Liver (tissue), 10 donors: ENCODE measurements at places on chromosomes 4 and X.

GRCh38 chrX:3268829-3269228 lies 77.6 kb downstream of the MXRA5 start:
- DNase-seq = no peak

DNA sequence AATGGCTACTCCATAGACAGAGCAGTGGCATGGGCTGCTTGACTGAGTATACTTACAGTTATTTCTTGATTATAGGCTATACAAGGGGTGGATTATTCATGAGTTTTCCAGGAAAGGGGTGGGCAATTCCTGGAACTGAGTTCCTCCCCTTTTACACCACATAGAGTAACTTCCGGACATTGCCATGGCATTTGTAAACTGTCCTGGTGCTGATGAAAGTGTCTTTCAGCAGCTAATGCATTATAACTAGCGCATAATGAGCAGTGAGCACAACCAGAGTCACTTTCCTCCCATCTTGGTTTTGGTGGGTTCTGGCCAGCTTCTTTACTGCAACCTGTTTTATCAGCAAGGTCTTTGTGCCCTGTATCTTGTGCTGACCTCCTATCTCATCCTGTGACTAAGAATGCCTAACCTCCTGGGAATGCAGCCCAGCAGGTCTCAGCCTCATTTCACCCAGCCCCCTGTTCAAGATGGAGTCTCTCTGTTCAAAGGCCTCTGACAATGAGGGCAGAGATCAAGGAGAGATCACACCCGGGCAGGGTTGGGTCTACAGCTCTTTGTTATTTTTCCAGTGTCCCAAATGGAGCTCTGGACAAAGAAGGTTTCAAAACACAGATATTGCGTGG lies 468.4 kb upstream of the PRKX start:
- DNase-seq = no peak

DNA sequence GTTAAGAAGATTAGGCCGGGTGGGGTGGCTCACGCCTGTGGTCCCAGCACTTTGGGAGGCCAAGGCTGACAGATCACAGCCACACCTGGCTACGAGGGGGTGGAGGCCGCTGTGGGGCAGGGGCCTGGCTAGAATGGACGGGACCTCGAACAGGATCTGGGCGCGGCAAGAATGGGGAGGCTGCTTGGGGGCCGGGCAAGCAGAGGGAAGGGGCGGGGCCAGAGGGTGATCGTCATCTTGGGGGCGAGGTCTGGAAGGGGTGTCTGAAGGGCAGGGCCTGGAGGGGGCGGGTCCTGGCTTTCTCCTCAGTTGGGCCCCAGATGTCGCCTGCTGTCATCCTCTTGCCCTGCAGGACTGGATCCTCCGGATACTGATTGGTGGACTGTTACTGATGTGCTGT lies 57.3 kb upstream of the ENPEP start:
- no peak for DNase-seq

GRCh38 chr4:161714931-161715330 lies 448.9 kb downstream of the FSTL5 start:
- no peak for DNase-seq

GRCh38 chr4:15891312-15891711 lies 47.2 kb downstream of the FGFBP1 start:
- no peak for DNase-seq

DNA sequence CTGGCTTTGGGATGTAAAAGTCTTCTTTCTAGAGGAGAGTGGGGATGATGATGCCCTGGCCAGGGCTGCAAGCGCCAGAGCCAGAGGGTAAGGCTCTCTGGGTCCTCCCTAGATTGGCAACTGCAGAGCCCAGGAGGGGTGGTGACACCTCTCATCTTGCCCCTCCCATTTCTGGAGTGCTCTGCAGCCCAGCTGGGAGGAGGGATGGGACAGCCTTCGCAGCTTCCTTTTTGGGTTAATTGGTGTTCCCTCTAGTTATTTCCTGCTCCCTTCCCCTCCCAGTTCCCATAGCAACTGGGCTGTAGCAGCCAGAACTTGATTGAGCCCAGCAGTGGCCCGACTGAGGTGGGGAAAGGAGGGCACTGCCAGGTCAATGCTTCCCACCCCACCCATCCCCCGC lies 19.2 kb downstream of the NALF2 start:
- no peak for DNase-seq

- DNase-seq = no peak
Observed at GRCh38 chrX:68834371-68835103, 5.7 kb downstream of the EFNB1 start.

DNA sequence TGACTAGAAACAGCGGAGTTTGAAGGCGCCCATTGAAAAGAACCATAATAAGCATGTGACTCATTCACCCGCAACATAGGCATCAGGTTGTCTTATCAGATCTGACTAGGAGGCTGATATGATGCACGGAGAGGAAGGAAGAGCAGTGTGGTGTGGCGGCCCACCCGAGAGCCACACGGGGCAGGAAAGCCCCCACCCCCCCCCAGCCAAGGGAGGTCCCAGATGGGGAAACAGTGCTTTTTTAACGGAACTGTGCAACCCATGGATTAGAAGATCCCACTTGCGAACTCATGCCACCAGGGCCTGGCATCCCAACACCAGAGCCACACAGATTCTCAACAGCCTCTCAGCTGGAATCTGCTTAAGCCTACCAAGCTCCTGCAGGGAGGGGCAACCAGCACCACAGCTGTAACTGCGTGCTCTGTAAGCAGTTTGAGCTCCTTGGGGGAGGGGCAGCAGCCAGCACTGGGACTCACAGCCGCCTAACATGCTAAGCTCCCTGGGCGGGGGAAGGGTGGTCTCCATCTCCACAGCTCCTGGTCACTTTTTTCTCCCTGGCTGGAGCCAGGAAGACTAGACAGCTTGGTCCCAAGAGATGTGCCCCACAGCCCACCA lies 466.2 kb downstream of the PDGFC start:
- DNase-seq = no peak

DNA sequence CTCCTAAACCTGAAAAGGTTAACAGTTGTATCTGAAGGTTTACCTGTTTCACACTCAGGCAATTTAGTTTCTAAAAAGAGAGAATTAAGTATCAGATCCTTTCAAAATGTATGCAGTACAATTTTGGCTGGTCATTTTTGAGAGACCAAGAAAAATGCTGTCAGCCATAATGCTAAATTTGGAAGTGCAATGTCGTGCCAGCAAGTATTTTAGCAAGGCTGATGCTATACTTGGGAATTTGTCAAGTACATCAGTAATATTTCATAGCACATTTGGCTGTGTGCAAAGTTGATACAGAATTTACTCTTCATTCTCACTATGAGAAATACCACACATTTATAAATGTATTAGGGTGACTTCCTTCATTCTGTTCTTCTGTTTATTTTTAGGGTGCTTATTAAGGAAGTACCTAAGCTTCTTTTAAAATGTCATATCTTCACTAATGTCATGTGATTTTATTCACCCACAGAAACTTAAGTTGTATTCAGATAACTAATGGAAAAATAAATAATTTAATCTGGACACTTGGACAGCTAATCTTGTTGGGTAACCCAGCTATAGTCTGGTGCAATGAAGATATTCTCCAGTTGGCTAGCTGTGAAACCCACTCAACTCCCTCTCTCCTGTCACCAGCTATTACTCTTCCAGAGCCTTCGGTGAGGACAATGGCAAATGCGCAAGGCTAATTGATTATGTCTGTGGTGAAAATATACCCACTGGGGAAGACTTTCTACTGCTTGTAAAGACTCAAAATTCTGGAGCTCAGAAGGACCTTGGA lies 84.2 kb upstream of the TLL1 start:
- DNase-seq = no peak

DNA sequence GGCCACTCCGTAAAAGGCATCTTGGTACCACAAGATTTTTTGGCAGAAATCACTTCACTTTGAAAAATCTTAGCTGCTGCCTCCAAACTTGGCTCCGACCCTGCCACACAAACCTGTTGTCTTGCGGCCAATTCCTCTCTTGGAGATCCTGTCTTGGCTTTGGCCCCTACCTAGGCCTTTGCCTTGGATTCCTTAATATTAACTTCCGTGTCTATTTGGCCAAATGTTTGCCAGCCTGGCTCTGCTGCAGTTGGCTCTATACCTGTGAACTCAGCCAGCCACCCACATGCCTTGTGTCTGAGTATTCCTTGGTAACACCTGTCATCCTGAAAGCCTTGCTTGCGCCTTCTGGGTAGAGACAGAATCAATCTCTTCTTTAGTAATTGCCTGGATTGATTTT lies 12.5 kb downstream of the GRXCR1 start:
- no peak for DNase-seq

DNA sequence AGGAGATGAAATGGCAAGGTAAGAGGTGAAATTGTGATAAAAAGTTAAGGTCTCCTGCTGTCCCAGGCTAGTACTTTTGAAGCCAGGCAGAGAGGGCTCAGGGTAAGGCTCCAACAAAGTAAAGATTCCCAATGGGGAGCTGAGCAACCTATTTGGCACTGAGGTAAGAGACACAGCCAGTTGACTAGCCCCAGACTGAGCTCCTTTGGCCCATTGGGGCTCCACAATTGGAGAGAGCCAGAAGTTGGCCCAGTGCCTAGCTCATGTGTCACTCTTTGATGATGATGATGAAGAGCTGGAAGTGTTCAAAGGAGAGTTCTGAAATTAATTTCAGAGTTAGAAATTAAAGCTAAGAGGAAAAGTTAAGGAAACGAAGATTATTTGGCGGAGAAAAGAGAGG lies 94.6 kb downstream of the RLIM start:
- no peak for DNase-seq

- DNase-seq = peak; percentile 59
Observed at GRCh38 chrX:16712548-16713155, at the start of gene CTPS2. CTPS2 (minus strand) TSS chrX:16712669; CDS start chrX:16702902, 9,767 bp downstream.

DNA sequence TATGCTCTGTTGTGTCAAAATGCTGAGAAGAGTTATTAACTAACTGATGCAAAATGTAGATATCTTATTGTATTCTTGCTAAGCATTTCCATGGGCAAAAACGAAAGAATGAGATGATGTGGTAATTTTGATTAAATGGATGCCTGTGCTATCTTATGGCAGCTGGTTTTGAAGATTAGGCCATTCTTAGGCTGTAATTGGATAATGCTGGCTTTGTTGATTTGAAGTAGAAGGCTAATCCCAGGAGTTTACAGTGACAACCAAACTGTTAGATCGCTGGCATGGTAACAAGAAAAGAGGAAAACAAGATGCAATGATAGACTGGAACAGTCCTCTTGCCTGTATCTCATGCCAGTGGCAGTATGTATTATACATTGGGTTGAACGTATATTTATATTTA lies 74.1 kb upstream of the WDR44 start:
- no peak for DNase-seq

GRCh38 chr4:188005561-188005960 lies 10.0 kb downstream of the ZFP42 start:
- DNase-seq = no peak

DNA sequence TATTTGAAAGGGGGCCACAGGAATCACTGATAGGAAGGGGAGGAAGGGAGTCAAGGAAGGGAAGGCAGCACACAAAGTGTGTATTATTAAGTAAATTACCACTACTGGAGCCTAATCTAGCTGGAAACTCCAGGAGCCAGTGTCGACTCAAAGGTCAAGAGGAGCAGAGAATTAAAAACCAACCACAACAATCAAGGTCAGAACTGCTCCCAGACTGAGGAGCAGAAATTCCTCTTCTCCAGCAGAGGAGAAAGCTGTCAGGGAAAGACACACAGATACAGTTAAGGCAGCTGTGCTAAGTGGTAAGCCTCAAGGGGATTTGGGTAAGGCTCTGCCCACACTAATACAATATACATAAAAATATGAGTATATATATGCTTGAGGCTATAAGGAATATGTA lies 87.5 kb upstream of the PTPN13 start:
- DNase-seq = no peak

GRCh38 chrX:33277046-33277445 lies 65.7 kb upstream of the DMD start:
- DNase-seq = no peak

DNA sequence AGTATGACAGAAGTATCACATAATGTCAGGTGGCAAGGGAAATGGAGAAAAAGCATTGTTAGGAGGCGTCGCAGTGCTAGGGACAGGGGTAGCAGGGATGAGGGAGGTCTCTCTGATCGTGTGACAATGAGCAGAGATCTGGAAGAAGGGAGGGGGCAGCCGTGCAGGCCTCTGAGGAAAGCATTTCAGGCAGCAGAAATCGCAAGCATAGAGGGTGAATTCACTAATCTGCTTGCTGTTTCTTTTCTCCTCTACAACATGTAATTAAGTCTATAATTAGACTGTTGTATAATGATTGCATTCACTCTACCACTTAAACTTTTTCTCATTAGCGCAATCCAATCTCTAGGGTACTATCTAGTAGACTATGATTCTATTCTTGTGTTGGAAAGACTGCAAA lies 9.1 kb downstream of the CYP4V2 start:
- DNase-seq = no peak

DNA sequence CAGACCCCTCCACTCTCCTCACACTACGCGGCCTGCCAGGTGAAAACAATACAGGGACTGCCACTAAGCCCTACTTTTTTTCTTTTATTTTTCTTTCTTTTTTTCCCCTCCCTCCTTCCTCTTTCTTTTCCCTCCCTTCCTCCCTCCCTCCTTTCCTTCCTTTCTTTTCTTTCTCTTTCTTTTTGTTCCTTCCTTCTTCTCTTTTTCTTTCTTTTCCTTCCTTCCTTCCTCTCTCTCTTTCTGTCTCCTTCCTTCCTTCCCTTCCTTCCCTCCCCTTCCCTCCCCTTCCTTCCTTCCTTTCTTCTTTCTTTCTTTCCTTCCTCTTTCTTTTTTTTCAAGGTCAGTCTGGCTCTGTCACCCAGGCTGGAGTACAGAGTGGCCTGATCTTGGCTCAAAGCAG lies 41.9 kb downstream of the RWDD4 start:
- no peak for DNase-seq

DNA sequence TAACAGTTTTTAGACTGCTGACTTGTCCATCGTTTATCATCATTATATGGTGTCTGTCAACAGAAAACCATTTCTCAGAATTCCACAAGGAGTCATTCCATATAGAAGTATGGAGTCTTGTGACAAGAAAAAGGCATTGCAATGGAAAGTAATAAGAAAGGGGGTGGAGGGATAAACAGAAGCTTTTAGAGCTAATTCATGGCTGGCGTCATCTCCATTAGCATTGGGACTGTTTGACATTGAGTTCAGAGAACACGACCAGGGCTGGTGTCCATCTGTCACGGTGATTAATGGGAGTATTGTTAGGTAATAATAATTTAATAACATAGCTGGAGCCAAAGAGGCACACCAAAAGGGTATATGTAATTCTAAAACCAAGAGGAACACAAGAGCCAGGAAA lies 101.9 kb upstream of the SFRP2 start:
- no peak for DNase-seq

DNA sequence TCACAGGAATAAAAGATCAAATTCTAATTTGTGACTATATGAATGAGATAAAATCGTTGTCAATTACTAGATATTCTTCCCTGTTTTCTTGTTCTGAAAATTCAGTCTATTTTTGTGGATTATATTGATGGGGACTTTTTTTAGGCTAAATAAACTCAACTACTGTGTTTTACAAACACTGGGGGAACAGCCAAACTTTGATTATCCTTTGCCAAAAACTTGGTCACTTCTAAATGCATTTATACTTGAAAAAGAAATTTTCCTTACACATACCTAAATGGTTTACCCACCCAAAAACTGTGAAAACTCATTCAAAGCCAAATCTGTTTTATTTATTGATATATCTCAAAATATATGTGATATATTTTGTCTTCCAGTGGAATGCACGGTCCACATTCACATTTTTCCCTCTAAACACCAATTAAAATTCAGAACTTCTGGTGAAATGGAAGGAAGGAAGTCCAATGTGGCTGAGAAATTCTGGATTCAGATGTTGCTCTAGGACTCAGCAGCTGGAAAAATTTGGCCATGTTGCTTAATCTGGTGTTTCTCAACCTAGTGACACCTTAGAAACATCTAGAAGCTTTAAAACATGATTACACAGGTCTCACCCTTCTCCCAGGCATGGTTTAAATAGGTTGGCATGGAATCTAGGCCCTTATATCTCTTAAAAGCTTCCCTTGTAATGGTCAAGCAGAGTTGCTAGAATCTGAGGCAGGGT lies 28.6 kb upstream of the ARHGAP24 start:
- no peak for DNase-seq
